ENCODE measurements at places on chromosomes 12 and 14. TPM values are rescaled to one million over a fixed set of nuclear protein-coding genes. Genes with fewer than 3 reads are reported as not detected.

- no peak for DNase-seq
Observed at GRCh38 chr14:64645220-64645892, 58.9 kb upstream of the PLEKHG3 start.

SLC25A47 gene
- total RNA-seq = not detected

GRCh38 chr12:54364413-54364812 is at the start of gene GPR84:
Gene GPR84 (minus strand): TSS chr12:54364486. CDS start chr12:54363851, 635 bp downstream.
- no peak for DNase-seq

DNA sequence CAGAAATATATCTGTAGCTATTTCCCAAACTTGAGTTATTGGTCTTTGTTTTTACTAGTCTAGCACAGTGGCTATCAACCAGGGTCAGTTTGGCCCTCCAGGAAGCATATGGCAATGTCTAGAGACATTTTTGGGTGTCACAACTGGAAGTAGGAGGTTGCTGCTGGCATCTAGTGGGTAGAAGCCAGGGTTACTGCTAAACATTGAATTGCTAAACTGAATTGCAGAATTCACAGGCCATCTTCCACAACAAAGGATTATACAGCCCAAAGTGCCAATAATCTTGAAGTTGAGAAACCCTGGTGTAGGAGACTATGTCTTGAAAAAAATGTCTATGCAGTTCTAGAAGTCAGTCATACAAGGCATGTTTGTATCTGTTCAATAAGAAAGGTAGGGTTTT is 27.7 kb downstream of the ARHGAP5 start:
- no peak for DNase-seq

DNA sequence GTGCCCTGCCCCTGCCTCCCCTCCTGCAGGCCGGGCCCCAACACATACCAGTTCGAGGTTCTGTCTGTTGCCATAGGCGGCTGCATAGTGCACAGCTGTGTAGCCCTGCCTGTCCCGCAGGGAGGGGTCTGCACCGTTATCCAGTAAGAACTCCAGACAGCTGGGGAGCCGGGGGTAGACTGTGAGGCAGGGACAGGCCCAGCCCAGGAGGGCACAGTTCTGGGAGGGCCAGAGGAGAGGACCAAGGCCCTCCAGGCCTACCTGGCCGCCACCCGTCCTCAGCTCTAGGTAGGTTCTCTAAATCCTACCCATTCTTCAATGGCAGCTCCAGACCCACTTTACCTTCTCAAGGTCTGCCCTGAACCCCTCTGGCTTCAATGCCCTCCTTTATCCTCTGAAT is 9.5 kb downstream of the ANKRD52 start:
- DNase-seq = no peak

PAWR gene
- total RNA-seq = 5.8 TPM

Measured in CD4-positive, CD25-positive, alpha-beta regulatory T cell (primary cell).